ENCODE measurements at places on chromosomes 1 and 21.

DNA sequence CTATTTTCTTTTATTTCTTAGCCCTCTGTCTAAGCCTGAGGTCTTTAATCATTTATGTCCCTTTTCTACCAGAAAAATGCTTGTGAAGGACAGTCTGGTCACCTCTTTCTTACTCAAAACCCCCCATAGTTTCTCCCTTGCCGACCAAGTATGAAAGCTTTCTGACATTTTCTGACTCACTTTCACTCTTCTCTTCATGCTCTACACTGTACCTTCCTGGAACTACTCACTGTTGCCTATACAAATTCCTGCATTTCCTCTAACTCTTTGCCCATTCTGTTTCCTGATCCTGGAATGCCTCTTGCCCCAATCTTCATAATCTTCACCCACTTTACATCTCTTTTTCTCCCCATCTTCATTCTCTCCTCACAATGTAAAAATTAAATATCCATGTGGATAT is 380.0 kb downstream of the HHIPL2 start:
- DNase-seq: no peak

GRCh38 chr1:200921571-200922110 is 26.9 kb downstream of the INAVA start:
- no peak for DNase-seq

- no peak for DNase-seq
Observed at GRCh38 chr21:44695184-44695583, 1.8 kb upstream of the KRTAP10-12 start.

- no peak for DNase-seq
Observed at GRCh38 chr1:204873714-204874113, 3.1 kb downstream of the NFASC start.

- DNase-seq: no peak
Observed at GRCh38 chr1:83910461-83910860, 88.5 kb downstream of the TTLL7 start.

GRCh38 chr1:57866998-57867397 is 443.1 kb upstream of the DAB1 start:
- DNase-seq: no peak

GRCh38 chr1:198701766-198702539 is 63.1 kb downstream of the PTPRC start:
- no peak for DNase-seq

DNA sequence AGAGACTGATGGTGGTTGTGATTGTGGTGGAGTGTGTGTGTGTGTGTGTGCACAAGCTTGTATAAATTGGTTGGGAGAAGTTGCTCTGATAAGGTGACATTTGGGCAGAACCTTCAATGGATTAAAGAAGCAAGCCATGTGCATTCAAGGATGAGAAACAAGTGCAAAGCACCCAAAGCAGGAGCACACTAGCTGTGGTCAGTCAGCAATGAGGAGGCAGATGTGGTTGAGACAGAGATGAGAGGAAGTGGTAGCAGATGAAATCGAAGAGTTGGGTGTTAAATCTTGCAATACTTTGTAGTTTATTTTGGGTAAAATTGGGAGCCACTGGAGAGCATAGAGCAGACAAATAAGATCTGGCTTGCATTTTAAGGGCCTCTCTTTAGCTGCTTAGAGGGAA is 4.4 kb upstream of the PGBD5 start:
- DNase-seq: no peak

Data from stimulated activated CD8-positive, alpha-beta memory T cell treated with anti-CD3 and anti-CD28 coated beads, Interleukin-15, amount 100 ng/mL, for 4 hours (primary cell).